Activated CD4-positive, alpha-beta T cell treated with anti-CD3 and anti-CD28 coated beads, Interleukin-2, amount 50 U/mL, for 4 hours (primary cell): ENCODE measurements at places on chromosomes 6 and 20.

- no peak for DNase-seq
Observed at GRCh38 chr6:6006428-6007365, at the start of gene NRN1. Gene NRN1 (minus strand): TSS chr6:6006925. CDS start chr6:6006749, 176 bp downstream.

GRCh38 chr6:52263709-52264540, 19.6 kb upstream of the IL17F start:
- peak; percentile 59 for DNase-seq

DNA sequence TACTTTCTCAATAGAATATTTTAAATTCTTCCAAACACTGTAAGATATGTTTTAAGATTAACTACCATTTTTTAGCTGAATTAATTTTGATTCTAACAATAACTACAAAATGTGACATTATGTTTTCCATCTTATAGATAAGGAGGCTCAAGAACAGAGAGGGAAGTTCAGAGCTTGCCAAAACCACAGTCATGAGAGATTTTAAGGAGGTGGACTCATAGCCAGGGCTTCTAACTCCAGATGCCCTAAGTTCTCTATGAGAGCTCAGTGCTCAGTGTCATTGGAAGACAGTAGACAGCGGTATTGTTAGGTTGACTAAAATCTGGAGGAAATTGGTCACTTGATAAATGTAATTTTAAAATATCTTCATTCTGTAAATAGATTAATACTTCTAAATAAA, 144.2 kb downstream of the PACRG start:
- no peak for DNase-seq

GRCh38 chr6:149147938-149148718, 169.4 kb upstream of the TAB2 start:
- DNase-seq, result no peak

GRCh38 chr6:149043476-149044130, 273.9 kb upstream of the TAB2 start:
- DNase-seq, result no peak

DNA sequence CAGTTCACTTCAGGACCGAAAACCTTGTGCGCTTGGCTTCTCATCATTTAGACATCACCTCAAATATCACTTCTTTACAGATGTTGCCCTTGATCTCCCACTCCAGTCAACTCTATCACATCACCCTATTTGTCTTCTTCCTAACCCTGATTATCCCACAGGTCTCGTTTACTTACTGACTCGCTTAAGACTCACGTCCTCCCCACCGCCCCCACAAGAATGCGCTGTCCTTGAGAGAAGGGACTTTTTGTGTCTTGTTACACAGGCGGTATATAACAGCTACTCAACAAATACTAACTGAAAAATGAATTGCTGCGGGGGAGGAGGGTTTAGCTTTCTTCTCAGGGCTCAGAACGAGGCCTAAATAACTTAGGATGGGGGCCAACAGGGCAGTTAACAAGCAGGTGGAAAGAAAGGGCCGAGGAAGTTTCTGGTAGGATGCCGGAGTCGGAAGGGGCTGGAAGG, 527 bp downstream of the TOMM34 start:
- DNase-seq, result peak; percentile 82

DNA sequence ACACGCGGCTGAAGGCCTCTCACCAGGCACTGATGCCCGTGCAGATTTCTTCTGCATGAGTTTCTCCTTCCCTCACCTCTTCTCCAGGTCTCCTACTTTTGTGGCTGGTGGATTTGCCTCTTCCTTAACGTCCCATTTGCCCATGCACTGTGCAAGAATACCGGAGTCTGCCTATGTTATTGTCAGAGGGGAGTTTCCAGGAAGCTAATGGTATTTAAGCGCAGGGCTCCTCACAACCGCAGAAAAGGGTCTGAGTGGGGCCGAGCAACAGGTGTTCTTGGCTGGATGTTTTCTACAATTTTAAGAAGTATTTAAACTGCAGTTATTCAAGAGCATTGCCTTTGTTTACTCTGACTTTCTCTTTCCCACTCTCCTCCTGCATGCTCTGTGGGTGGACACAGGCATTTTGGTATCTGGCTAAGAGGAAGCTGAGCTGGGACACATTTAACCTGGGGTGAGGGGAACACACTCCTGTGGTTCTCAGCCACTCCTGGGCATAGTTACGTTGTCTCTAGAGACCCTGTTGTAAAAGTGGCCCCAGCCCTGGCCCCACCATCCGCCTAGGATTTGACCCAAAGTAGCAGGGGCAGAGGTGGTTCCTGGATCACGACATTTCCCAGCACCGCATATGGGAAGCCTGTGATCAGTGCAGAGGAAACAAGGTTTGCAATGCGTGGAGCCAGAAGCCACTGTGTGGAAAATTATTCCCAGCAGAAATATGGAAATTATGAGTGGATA, 34.4 kb downstream of the GGTLC1 start:
- no peak for DNase-seq

- DNase-seq, result no peak
Observed at GRCh38 chr6:15086348-15087158, 159.3 kb upstream of the JARID2 start.
